ENCODE measurements at places on chromosomes 5 and 9. TPM values are rescaled to one million over a fixed set of nuclear protein-coding genes. Genes with fewer than 3 reads are reported as not detected.

IL9 gene
- total RNA-seq = not detected

SLC22A5 gene
- 95.8 TPM for total RNA-seq

GPBP1 gene
- total RNA-seq = 53.4 TPM

GRCh38 chr5:75567710-75568109, 43.5 kb upstream of the ANKDD1B start:
- no peak for DNase-seq

- no peak for DNase-seq
Observed at GRCh38 chr5:116320486-116320885, 235.7 kb downstream of the COMMD10 start.

GRCh38 chr9:21558615-21559401, 76.7 kb upstream of the IFNE start:
- DNase-seq = no peak
